ENCODE measurements at places on chromosomes 1 and 21.

GRCh38 chr1:34655206-34655874, 99.5 kb upstream of the GJB5 start:
- no peak for DNase-seq

DNA sequence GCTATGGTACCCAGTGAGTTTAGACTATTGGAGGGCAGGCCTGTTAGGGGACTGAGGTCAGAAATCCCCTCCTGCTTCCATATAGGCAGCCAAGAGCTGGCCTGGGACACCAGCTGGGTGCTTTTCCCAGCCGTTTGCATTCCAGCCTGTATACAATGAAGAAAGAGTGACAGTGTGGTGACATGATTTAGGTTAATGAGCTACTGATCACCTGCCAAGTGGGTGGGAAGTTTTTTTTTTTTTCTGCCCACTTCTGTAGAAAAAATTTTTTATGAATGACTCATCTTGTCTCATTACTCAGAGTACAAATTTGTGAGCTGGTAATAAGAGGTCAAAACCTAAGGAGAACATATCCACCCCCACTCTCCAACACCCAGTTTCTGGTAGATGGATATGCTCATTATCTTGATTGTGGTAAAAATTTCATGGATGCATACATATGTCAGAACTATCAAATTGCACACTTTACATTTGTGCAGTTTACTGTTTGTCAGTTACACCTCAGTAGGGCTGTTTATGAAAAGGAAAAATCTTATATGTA, 16.4 kb upstream of the CGN start:
- no peak for DNase-seq

GRCh38 chr1:185734929-185735700, 924 bp downstream of the HMCN1 start:
- DNase-seq = no peak

DNA sequence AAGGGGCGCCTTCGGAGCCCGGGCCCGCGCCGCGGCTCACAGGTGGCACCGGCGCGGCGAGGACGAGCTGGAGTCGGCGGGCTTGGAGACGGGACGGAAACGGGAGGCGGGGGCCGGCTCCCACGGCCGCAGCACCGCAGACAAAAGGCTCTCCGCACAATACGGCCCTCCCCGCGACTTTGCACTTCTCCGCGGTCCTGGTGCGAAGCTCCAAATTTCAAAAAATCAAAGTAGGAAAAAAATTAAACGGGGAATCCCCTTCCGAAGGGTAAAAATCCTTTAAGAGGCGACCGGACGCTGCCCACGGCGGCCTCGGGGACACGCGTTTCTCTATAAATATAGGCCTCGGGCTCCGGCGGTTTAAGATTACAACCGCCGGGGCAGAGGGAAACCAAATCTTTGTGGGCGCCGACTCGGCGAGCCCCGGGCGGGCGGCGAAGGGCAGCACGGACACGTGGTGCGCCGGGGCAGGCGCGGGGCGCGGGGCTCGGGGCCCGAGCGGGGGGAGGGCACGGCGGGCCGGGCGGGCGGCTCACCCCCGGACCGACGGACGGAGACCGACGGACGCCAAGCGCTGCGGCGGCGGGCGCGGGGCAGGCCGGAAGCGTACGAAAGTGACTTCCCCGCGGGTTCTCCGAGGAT, 453 bp downstream of the PABPC4 start:
- DNase-seq = no peak

DNA sequence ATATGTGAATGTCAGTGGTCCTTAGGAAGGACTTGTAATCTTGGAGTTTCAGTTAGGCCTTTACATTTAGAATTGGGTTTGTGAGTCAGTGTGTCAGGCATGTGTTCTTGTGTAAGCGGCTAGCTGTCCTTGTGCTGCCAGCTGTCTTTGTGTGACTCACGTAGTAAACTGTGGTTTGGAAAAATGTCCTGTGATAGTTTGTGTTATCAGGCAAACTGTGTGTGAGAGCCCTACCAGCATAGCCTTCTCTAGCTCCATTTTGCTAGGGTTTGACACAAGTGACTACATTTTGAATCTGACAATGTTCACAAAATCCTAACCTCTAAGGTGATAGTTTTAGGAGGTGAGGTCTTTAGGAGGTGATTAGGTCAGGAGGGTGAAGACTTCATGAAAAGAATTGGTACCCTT, 6.9 kb upstream of the SLC35D1 start:
- peak; percentile 98 for DNase-seq

- no peak for DNase-seq
Measured at GRCh38 chr1:234660536-234661316, 50.7 kb upstream of the IRF2BP2 start.

DNA sequence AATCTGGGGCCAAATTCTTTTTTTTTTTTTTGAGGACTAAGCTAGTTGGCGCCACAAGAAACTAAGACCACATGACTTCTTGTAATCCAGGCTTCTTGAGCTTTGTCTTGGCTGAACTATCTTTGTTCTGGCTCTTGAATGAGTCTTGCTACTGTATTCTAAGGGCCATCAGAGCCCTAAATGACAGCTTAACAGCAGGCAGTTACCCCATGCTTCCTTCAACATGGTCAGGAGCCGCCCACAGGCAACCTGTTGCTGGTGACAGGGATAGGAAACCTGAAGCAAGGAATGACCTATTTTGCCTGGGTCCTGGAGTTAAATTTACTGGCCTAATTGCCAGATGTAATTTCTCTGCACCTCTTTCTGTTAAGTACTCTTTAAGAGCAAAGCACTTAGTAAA, 188.2 kb upstream of the PLXNA2 start:
- no peak for DNase-seq

- no peak for DNase-seq
Measured at GRCh38 chr1:158830904-158831507, at the start of gene MNDA. TSS of gene MNDA (plus strand) at chr1:158831351. CDS start at chr1:158842154, 10,803 bp downstream.

DNA sequence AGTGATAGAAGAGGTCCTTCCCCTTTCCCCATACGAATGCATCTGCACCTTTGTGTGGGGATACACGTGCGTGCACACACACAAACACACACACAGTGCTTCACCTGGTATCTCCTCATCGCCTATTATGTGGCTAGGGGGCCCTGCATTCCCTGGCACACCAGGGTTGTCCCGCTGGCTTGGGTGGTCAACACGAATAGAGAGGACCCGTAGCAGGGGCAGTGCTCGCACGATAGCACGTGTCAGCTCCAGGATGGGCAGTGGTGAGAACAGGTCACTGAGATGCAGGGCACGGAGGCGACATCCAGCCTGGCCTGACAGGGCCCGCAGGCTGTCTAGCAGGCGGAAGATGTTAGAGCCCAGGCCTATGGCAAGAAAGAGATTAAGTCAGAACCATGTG, 22.4 kb downstream of the LRRC41 start:
- DNase-seq = no peak

- DNase-seq = peak; percentile 83
Measured at GRCh38 chr1:88985032-88985431, 7.4 kb downstream of the KYAT3 start.

DNA sequence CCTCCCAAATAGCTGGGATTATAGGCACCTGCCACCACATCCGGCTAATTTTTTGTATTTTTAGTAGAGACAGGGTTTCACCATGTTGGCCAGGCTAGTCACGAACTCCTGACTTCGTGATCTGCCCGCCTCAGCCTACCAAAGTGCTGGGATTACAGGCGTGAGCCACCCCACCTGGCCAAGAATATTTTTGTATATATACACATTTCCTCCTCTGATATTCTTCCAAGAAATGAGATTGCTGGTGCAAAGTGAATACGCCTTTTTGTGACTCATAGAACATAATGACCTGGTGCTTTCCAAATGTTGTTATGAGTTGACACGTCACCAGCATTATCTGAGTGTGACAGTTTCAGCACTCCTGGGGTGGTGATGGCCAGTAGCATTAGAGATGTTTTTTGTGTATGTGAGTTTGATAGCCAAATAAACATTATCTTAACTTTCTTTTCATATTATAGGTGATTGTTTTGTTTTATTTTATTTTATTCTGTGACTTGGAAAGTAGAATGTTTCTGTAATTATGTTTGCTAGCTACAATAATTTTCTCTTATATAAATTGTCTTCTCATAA, 54.9 kb downstream of the KCNK1 start:
- no peak for DNase-seq

DNA sequence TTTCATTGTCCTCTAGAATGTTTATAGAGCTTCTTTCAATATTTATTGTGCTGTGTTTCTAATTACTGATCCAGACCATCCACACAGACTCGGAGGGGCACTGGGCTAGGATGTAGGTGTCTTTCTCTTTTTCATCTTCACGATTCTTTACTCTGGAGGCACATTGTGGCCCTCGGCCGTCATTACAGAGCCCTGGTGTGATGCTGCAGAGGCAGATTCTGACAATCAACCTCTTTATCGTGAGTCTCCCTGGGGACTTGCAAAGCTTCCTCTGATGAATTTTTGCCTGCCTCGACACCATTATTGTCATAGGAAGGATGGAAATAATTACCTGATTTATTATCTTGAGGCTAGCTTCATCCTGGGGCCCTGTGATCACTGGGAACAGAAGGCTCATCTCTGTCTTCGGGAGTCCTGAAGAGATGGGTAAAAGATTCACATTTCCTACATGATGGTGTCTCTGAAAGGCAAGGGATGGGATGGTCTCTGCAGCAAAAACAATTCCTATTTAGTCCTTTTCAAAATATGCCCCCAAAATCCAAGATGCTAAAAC, 89.4 kb downstream of the SEC16B start:
- no peak for DNase-seq

GRCh38 chr1:25922056-25922970, 16.1 kb upstream of the STMN1 start:
- no peak for DNase-seq

GRCh38 chr1:17472814-17473213, 33.3 kb upstream of the RCC2 start:
- no peak for DNase-seq

DNA sequence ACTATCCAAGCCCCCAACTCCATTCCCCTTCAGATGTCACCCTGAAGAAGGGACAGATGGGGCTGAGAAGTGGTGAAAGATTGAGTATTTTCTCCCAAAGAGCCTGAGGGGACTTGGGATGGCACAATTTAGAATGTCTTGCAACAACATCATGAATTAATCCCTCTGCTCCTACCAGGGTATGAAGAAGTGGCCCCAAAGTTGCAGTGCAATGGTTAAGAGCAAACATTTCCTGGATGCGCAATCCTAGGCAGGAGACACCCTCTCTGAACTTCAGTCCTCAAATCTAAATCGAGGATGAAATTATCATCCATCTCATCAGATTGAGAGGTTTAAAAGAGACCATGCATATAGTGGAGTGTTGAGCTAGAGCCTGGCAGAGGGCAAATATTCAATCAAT, 28.6 kb upstream of the CITED4 start:
- DNase-seq = no peak

GRCh38 chr1:220655961-220656740, 34.0 kb upstream of the C1orf115 start:
- no peak for DNase-seq

Data from non-pigmented ciliary epithelial cell (primary cell).